Posterior cingulate gyrus (tissue), 11 donors: ENCODE measurements at places on chromosomes 12 and 14.

DNA sequence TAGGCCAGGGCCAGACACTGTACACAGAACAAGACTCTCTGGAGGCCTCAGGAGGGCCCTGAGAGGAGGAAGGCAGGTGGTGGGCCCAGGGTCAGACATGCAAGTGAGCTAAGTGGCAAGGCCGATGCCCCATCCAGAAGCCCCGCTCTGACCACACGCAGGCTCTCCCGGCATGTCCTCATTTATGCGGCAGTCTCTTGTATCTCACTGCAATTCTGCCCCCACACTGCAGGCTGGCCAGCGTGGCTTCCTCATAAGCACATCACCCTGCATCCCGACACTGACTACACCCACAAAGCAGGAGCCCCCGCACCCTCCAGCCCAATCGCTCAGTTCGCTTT is 17.5 kb downstream of the SSH1 start:
- DNase-seq = peak; percentile 92

DNA sequence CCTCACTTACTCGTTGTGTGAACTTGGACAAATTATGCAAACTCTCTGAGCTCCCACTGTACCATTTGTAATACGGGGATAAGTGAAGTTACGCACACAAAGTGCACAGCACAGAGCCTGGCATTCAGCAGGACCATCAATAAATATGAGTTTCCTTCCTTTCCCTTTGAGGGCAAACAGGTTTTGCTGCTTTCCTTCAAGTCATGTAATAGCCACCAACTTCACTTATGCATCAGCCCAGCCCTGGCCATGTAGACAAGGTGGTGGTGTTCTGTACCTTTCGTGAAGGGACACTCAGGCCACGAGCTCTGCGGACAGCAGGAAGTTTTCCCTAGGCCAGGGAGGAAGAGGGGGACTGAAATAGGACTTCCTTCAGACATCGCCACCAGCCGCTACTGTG is 272.7 kb downstream of the CACNA1C start:
- DNase-seq = no peak

DNA sequence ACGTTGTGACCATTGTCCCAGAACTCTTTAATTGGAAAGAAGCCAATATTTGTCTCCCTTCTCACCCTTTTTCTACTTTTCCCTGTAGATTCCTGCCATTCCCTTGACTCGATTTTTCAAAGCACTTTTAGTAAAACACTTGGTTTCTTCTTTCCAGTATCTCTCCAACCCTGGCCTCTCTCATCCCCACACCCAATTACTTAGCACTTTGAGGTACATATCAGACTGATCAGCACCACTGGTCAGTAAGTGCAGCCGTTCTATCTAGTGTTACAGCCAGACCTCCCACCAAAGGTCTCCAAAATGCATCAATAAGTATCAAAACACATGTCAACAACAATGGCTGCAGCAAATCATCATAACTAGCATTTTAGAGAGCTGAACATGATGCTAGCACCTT is 141.9 kb downstream of the BTG1 start:
- no peak for DNase-seq

- no peak for DNase-seq
Observed at GRCh38 chr12:113088037-113088436, 31.5 kb downstream of the DTX1 start.

DNA sequence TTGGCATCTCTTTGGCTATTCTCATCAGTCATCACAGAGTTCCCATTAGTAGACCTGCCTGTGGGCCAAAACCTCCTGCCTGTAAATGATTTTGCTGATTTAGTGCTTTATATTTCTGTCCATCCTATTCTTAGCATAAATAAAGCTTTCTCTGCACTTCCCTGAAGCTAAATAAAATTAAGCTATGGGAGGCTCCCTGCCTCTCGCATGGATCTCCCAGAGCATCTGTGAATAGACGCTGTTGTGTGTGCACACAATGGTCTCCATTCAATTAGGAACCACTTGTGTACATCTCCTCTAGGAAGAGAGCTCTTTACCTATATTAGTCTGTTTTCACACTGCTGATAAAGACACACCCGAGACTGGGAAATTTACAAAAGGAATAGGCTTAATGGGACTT is 80.4 kb downstream of the PPFIBP1 start:
- no peak for DNase-seq

DNA sequence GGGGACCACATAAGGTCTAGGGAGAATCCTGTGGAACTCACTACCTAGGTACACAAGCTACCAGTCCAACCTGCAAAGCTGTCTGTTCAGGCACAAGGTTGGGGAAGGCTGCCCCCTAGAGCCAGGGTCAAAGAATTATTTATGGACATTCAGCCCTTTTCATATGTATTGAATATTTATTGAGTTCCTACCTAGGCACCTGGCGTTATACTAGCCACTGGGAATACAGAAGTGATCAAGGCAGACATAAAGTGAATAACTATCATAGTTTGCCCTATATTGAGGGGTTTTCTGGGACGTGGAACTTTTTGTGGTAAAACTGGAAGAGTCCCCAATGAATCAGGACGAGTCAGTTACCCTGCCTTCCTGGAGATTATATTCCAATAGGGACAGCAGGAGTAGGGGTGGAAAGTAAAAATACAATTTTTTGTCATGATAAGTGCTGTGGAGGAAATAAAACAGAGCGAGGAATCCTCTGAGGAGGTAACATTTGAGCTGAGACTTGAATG is 5.8 kb upstream of the SLC48A1 start:
- DNase-seq = no peak

GRCh38 chr12:14238221-14238792 is 127.2 kb upstream of the ATF7IP start:
- DNase-seq = no peak
